ENCODE measurements at places on chromosomes 5 and 9.

- no peak for DNase-seq
Observed at GRCh38 chr5:135880801-135881200, 14.8 kb downstream of the IL9 start.

GRCh38 chr9:130237763-130238524, 27.6 kb upstream of the HMCN2 start:
- no peak for DNase-seq

GRCh38 chr5:88984040-88984439, 101.1 kb upstream of the MEF2C start:
- DNase-seq: no peak

DNA sequence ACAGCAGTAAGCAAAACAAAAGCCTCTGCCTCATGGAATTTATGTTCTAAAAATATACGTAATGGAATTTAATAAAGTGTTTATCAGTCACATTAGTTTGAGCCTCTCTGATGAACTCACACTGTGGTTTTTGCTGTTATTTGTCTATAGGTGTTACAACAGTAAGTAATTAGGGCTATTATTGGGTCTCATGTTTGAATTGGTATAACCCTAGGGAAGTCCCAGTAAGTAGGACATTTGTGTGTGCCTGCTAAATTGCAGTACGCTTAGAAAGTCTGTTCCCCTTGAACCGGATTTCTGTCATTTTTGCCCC, 197.6 kb downstream of the NR3C1 start:
- no peak for DNase-seq

DNA sequence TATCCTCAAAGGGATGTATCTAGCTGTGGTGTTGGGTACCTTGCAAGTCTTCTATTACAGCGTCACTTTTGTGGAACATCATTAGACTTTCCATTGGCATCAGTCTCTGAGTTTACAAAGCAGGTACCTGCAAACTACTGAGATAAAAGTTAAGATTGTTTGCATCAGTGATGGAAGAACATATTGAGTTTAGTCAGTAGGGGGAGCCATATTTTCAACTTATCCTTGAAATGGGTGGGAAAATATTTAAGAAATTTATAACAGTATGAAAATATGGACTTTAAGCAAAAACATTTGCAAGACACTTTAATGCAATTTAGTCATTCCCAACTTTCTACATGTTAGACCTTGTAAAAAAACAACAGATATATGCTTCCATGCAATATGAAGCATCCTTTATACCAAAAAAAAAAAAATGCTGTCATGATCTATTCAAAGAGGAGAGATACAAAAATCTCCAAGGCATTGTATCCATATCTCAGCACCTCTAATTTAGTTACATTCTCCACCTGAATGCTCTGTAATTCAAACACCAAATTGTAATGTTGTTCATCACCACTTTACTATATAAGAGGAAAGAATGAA, 98.6 kb upstream of the ADAMTS19 start:
- no peak for DNase-seq

GRCh38 chr5:58314356-58315210, 145.3 kb downstream of the PLK2 start:
- no peak for DNase-seq

- DNase-seq: no peak
Observed at GRCh38 chr9:27386571-27387091, 89.7 kb upstream of the EQTN start.

DNA sequence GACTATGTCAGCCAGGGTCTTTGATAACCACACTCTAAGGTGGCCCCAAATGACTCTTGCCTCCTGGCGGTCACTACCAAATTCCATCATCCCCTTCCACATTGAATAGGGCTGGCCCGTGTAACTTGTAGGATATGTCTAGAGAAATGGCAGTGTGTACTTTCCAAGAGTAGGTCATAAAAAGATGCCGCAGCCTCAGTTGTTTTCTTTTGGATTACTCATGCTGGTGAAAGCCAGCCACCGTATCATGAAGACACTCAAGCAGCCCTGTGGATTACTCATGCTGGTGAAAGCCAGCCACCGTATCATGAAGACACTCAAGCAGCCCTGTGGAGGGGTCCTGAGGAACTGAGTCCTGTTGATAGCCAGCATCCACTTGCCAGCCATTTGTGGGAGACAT, 172.0 kb upstream of the TBC1D2 start:
- DNase-seq: no peak

DNA sequence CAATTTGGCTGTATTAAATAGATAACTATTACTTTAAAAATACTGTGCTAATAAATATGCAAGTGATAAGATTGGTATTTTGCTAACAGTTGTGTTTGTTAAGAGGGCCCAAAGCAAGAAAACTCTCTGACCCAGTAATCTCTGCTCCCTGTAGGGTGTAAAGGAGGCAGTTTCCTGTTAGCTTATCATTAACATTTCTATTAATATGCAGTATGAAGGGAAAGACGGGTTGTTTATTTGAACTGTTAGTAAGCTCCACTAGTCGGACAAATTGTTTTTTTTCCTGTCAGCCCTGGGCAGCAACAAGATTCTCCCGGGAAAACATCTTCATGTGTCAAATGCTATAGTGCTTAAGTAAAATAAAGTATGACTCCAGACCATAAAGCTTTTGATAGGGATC, 35.6 kb downstream of the ERP44 start:
- no peak for DNase-seq

DNA sequence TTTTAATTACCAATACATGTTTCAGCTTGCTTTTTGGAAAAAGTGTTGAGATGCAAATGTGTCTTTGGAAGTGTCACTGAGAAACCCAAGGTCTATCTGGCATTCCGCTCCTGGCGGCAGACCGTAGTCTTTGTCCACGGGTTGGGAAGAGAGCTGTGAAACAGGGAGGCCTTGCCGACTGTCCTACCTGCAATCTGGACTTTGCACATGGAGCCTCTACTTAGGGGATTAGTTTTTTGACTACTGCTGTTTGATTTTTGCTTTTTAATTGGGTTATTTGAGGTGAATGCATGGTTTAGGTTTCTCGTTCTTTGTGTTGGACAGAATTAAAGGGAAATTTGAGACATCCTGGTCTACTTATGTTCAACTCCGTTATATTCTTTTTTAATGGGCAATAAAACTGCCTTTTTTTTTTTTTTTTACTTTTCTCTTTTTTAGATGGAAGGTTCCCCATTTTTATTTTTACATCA, 25.7 kb downstream of the TRIO start:
- no peak for DNase-seq

DNA sequence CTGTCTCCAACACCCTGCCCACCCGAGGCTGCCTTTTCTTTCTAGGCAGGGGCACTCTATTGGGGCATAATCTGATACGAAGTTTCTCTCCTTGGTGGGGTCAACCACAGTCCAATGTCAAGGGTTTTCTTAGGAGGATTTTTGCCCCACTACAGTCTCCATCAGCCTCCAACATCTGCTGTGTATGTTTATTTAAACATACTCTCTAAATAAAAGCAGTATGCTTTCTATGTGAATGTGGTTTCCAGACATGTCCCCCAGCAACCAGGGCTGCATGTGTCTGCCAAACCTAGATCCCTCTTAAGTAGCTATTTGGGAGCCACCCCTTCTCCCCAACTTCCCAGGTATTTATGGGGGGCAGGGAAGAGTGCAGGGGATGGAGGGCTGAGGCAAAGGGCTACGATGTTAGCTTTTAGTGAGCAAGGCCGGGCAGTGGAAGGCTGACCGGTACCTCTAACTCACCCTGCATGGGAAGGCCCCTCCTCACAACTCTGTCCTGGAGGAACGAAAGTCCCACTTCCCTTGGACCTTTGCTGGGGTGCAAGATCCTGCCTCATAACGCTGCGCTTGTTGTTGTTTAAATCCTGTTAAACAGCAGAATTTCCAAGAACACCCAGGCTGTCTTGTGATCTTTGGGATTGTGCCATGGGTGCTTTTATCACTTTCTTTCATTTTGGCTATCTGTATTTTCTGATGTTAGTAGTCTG, 75.4 kb downstream of the NREP start:
- no peak for DNase-seq

DNA sequence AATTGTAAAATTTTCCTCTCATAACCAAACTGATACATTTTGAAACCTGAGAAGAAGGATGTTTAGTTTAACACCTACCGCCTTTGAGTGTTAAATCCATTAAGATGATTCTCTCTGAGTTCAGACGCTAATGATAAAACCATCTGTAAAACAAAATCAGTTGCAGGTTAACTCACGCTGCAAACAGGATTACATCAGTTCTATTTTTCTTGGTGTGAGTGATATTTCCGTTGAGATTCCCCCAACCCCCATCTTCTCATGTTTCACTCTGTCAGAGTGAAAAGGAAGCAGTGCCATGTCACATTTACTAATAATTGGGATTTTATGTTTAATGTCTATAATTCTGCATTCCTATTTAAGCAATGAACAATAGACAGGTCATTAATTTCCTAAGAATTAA, 146.5 kb downstream of the FANCC start:
- DNase-seq: no peak

GRCh38 chr9:114206221-114206789, 51.0 kb downstream of the COL27A1 start:
- no peak for DNase-seq

- no peak for DNase-seq
Observed at GRCh38 chr9:114252394-114252793, 70.5 kb upstream of the ORM1 start.

DNA sequence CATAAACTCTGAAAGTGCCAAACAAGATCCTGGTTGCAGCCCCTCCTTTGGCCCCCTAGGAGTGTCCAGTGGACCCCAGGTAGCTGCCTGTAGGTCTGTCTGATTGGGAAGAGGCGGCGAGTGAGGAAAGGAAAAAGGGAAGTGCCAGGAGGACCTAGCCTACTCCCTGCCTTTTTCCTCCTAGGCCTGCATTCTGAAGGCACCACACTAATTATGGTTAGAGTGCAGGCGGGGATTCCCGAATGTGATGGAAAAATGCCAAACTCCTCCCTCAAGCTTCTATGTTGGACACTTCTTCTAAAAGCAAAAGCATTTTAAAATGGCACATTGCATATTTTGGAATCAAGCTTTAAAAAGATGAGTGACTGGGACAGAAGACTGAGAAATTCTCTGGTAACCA, 83.2 kb upstream of the SMIM15 start:
- DNase-seq: no peak

- no peak for DNase-seq
Observed at GRCh38 chr5:4199049-4199841, 603.6 kb downstream of the IRX1 start.

- DNase-seq: no peak
Observed at GRCh38 chr5:154071799-154072413, 33.1 kb downstream of the MFAP3 start.

DNA sequence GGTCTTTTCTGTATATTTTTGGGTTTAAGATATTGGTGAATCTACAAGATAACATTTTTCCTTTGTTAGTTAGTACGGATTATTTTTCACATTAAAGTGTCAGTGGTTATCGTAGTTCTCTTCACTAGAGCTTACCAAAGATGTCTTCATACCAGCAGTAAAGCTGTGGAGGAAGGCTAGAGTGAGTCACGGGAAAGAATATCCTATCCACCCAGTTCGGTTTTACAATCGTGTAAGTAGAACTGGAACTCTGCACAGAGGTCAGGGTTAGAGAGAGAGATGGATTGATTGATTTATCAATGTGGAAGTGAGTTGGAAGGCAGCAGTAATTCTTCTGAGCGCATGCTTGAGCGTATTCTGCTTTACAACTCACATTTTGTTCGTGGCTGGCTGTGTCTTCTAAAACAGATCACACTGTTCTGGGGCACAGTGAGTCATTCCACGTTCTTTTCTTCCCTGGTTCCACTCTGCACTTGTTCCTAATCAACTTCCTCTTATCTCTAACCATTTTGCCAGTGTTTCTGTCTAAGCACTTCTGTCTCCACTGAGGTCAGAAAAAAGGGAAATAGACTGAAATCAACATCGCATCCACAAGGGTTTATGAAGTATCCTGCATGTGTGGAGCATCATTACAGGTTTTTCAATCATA, 86.5 kb upstream of the ARRDC3 start:
- no peak for DNase-seq

GRCh38 chr5:81787474-81788242, 36.8 kb upstream of the SSBP2 start:
- no peak for DNase-seq

DNA sequence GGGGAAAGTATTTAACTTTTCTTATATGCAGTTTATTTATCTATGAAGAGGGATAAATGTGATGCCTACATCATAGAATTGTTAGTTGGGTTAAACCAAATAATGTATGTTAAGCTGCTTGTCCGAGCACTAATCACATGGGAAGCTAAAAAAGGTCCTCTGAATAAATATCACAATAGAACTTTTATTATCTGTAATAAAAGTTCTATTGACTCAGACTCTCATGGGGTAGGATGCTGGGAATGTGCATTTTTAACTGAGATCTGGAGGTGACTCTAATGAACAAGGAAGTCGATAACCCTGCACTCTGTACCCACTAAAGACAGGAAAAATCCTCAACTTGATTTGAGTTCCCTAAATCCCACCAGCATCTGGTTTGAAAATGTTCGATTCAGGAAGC, 205.9 kb upstream of the IL12B start:
- DNase-seq: no peak

DNA sequence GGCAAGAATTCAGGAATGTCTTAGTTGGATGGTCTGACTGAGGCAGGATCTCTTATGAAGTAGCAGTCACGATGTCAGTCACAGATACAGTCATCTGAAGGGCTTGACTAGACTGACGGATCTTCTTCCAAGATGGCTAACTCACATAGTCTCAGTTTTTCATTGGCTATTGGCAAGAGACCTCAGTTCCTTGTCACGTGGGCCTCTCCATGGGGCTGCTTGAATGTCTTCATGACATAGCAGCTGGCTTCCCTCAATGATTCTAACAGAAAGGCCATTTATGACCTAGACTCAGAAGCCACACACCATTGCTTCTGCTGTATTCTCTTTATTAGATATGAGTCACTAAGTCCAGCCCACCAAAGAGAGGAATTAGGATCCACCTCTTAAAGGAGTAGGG, 4.7 kb downstream of the APC start:
- no peak for DNase-seq

DNA sequence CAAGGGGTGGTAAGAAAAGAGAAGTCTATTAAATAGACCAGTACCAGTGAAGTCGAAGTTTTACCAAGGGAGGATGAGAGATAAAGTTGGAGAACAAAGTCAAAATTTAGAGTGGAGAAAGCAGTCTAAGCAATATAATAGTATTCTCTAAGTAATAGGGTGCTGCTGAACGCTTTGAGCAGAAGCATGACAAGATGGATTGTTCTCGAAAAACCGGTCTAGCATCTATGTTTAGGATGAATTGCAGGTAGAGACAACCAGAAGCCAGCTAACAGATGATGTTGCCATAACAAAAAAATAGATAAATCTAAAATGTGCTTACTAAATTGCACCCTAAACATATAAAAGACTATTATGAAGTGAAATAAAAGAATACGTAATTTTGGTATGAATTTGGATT, 237.0 kb downstream of the PRELID2 start:
- no peak for DNase-seq

GRCh38 chr9:114015607-114016006, 62.5 kb downstream of the AMBP start:
- DNase-seq: no peak

- DNase-seq: no peak
Observed at GRCh38 chr5:111942201-111942600, 185.2 kb upstream of the NREP start.

DNA sequence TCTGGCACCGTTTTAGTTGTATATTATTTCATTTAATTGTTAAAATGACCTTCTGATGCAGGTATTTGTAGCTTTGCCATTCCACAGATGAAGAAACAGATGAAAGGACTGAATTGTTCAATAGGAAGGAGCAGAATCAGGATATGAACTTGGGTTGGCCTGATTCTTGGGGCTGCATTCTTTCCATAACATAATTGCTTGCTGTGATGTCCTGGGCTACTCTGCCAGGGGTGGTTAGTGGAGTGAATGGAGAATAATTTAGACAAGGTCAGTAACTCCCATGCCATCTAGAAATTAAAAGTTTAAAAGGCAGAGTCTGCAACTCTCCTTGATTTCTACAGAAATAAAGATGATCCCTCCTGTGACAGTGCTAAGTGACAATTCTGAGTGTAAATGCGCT, 15.9 kb downstream of the TLR4 start:
- DNase-seq: no peak

Data from activated T-cell treated with anti-CD3 and anti-CD28 coated beads, Interleukin-2, amount 50 U/mL, for 24 hours (primary cell).